ENCODE measurements at places on chromosomes 3 and 15. TPM values are rescaled to one million over a fixed set of nuclear protein-coding genes. Genes with fewer than 3 reads are reported as not detected.

GRCh38 chr3:170055209-170055608 is 17.4 kb downstream of the GPR160 start:
- no peak for DNase-seq

DNA sequence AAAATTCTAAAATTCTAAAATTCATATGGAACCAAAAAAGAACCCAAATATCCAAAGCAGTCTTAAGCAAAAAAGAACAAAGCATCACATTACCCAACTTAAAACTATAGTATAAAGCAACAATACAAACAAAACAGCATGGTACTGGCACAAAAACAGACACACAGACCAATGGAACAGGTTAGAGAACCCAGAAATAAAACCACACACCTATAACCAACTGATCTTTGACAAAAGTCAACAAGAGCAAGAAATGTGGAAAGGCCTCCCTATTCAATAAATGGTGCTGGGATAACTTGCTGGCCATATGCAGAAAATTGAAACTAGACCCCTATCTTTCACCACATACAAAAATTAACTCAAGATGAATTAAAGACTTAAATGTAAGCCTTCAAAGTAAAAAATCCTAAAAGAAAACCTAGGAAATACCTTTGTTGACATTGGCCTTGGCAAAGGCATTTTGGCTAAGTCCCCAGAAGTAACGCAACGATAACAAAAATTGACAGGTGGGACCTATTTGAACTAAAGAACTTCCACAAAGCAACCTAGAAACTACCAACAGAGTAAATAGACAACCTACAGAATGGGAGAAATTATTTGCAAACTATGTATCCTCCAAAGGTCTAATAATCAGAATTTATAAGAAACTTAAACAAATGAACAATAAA is 56.9 kb downstream of the TTBK2 start:
- no peak for DNase-seq

DNA sequence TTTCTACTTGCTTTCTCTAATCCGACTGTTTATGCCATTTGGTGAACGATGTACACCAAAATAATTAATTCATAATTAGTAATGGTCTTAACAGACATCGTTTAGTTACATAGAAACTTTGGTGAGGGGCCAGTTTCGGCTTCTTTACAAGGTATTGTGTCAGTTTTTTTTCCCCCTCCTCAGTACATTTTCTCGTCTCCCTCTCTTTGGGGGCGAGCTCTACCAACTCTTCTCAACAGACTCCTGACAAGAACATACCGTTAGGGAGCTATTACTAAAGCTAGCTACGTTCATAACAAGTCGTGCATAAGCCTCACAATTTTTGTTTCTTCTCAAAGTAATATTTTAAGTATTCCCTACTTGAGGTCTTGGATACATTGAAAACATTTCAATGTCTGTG is 1.4 kb downstream of the U2SURP start:
- no peak for DNase-seq

DNA sequence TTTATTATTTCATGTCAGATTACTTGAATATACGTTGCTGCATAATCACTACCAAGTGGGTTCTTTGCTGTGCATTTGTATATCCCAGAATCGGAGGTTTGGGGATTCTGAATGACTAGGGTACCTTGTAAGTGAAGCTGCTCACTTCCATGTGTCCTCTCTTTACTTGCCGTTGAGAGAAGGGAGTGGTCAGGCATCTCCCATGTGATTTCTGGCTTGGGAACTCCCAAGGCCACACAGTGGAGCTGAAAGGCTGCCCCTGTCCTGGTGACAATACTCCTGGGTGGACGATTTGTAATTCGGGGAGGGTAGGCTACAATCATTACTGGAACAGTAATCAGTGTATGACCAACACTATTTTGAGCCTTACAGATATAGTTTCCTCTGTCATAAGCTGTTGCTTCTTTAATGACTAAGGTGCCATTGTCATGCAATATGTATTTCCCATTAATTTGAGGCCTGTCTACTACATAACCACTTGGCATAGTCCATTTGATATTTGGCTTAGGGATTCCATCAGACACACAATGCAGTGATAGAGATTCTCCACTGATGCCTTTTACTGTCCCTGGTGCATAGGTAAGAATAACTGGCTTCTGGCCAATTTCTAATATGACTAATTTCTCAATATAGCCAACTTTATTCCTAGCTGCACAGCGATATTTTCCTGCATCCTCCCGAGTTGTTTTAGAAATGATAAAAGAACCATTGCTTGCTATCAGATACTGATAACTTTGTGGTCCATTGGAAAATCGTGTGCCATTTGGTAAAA is 24.0 kb downstream of the IGSF10 start:
- no peak for DNase-seq

DNA sequence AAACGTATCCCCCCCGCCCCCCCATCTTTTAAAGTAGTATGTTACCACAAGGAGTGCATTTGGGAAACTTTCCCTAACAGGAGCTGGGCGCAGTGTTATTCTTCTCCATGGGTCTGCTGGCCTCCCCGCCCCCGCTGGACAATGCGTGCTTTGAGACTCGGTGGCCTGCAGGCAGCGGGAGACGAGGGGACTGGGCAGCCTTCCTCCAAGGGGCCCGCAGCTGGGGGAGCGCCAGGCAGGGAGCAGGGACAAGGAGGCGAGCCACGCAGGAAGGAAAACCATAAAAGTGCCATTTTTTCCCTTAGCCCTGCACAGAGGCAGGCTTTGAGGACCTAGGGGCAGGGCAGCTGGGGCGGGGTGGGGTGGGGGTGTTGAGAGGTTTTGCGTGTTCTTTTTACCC is 14.1 kb downstream of the SOX2 start:
- no peak for DNase-seq

PARL gene
- total RNA-seq: 69.7 TPM

DNA sequence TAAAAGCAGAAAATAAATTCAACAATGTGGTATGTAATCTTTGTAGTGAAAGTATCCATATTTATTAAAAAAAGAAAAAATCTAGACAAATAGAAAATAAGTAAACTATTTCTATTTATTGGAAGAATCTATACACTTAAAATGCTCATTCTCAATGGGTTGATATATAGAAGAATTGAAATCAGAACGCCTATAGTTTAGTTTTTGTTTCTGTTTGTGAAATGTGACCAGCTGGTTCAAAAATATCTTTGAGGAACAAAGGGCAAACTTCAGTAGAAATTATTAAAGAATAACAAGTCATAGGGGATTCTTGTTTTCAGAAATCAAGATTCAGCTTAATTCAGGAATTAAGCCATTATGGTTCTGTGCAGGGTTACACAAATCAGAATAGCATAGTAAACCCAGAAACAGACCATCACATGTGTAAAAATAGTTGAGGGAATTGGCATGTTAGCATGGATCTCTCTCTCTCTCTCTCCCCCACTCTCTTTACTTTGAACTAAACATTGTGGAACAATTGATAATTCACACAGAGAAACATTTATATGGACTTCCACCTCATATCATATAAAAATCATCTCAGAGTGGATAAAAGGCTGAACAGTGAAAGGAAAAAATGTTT is 134.0 kb downstream of the CHL1 start:
- DNase-seq: no peak

KLHL40 gene
- total RNA-seq: not detected

GRCh38 chr3:58617338-58617761 is 40.2 kb upstream of the FAM107A start:
- DNase-seq: no peak

- no peak for DNase-seq
These were observed 58.9 kb upstream of the SLC6A6 start for GRCh38 chr3:14343338-14344112.

GOLGA8G gene
- not detected for total RNA-seq

GRCh38 chr15:79948095-79948695 is 22.8 kb downstream of the BCL2A1 start:
- no peak for DNase-seq

NEK10 gene
- total RNA-seq: 1.2 TPM

GOLGA6B gene
- 0.10 TPM for total RNA-seq

- DNase-seq: no peak
These were observed 31.0 kb downstream of the ATP10A start for GRCh38 chr15:25832158-25832557.

DNA sequence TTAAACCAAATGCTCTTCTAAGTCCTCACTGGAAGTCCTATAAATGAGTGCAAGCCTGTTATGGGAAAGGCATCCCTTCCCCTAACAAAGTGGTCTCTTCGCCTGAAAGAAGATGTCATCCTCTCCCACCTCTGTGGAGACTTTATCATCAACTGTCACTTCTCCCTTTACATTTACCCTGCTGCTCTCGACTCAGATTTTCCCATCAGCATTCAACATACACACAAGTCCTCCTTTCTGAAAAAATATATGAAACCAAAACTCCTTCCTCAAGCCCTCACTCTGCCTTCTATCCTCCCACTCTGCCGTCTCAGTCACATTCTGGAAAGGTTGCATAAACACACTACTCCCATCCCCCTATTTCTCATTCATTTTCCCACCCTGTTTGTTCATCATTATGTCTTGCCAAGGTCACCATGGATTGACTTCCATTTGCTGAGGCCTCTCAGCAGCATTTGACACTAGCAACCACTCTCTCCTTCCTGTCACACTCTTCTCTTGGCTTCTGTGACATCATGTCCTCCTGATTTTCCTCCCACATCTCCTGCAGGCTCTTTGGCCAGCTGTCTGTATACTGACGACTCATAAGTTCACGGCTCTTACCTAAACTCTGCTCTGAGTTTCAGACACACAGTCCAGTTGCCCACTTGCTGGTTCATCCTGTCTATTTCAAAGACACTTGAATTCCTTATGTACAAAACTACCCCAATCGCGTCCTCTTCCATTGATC is 70.3 kb upstream of the SMAD3 start:
- no peak for DNase-seq

DNA sequence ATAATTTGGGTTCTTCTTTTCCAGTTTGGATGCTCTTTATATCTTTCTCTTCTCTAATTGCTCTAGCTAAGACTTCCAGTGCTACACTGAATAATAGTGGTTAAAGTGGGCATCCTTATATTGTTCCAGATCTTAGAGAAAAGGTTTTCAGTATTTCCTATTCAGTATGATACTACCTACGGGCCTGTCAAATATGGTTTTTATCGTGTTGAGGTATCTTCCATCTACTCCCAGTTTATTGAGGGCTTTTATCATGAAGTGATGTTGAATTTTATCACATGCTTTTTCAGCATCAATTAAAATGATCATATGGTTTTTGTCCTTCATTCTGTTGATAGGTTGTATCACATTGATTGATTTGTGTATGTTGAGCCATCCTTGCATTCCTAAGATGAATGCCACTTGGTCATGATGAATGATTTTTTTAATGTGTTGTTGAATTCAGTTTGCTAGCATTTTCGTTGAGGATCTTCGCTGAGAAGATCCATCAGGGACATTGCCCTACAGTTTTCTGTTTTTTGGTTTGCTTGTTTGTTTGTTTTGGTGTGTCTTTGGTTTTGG is 3.0 kb upstream of the LRRC34 start:
- DNase-seq: no peak

P3H2 gene
- 0.76 TPM for total RNA-seq

SPATA12 gene
- total RNA-seq: 0.22 TPM

- DNase-seq: peak; percentile 7
These were observed 413.0 kb downstream of the RBMS3 start for GRCh38 chr3:29693863-29694262.

PLSCR2 gene
- not detected for total RNA-seq

ASTE1 gene
- total RNA-seq: 2.4 TPM

- DNase-seq: no peak
These were observed 1.3 kb upstream of the RFX7 start for GRCh38 chr15:56244811-56245576.

- DNase-seq: no peak
These were observed 124.0 kb upstream of the PLXNA1 start for GRCh38 chr3:126858887-126859286.

- DNase-seq: no peak
These were observed 98.7 kb upstream of the BFSP2 start for GRCh38 chr3:133301194-133301593.

DNA sequence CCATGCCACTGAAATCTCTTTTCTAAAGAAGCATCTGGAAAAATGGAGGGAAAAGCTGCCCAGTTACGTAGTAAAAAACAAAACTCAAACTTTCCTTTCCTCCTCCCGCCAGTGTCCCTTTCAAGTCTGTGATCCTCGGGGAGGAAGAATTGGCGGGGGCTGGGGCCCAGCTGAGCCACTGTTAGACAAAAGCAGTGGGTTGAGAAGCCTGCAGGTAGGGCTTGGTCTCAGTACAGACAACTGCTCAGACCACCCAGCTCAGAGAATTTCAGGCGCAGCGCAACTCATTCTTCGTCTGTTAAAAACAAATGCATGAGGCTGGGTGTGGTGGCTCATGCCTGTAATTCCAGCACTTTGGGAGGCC is 117.1 kb downstream of the MYLK start:
- no peak for DNase-seq

- DNase-seq: no peak
These were observed 617.6 kb downstream of the FHIT start for GRCh38 chr3:60633644-60634043.

DNA sequence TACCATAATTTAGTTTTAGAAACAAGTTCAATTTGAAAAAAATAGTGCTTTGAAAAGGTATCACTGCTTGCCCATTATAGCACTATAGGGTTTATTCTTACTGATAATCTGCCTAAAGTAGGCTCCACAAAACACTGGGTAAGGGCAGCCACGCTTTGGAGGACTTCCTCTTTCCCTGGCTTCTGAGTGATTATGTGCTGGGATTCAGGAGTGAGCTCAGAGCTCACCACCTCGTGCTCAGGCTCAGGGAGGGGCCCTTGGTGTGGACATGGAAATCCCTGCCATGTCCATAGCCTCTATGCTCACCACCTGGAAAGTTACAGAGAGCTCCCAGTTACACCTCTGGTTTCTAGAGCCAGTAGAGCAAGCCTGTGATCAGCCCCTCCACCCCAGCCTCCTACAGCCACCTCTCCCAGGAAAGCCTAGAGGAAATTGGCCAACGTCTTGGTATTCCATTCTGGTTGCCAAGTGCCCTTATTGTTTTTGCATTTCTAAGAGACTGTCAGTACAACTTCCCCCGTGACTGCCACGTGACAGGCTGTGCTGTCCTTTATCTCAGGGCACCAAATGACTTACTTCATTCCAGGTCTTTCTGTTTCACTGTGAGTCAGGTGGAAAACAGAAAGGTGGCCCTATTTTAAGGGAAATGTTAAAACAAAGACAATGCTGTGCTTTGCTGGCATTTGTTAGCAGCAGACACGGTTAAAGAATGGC is 316.0 kb downstream of the RORA start:
- no peak for DNase-seq

DNA sequence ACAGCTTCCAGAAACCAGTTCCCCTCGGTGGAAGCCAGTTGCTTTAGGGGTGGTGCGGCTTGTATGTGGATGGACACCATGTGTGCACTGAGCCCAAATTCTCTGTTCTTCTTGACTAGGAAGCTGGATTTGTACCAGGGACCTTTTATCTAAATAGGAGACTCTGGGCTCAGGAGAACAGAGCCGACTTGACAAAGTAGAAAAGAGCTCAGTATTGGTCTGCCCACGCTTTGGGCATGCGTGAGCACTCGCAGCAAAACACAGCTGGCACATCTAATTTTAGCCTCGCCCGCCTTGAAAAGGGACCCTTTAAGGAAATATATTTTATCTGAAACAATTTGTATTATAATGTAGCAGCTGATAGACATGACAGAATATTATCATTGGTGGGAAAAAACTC is 1.1 kb upstream of the RBMS3 start:
- no peak for DNase-seq

ZBTB20 gene
- total RNA-seq: 42.1 TPM

GOLGA8A gene
- 37.2 TPM for total RNA-seq
